Activated T-cell treated with anti-CD3 and anti-CD28 coated beads, Interleukin-2, amount 50 U/mL, for 48 hours (primary cell): ENCODE measurements at places on chromosomes 7 and 10.

GRCh38 chr7:138665669-138666140 is 35.5 kb downstream of the SVOPL start:
- DNase-seq: no peak

DNA sequence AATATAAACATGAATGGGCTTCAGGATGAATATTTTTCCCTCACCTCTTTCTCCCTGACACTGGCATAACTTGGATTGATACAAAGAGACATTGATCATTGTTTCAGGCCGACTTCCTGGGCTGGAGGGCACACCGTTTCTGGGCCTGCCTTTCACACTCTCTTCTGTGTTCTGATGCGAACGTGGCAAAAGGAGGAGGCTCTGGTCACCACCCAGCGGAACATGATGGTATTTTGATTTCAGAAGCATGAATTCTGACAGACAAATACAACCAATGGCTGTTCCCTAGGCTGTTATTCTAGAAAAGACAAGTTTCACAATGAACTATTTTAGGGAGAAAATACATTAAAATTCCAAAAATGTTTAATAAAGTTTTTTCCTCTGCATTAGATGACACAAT is 534.5 kb upstream of the MKI67 start:
- DNase-seq: no peak

DNA sequence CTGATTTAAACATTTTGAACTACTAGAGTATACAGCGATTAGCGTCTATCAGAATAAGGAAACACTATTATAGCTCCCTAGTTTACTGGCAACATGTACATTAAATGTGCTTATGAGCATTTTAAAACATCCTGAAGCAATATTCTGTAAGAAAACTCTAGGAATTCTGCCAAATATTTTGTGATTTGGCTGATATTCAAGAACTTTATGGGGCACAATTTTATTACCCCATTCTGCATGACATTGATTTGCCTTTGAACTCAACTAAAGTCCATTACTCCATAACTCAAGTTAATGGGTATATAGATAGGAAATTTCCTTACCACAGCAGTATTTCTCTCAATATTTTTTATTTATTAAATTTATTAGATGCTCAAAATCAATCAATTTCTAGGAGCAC is 369.9 kb upstream of the KCND2 start:
- DNase-seq: no peak

DNA sequence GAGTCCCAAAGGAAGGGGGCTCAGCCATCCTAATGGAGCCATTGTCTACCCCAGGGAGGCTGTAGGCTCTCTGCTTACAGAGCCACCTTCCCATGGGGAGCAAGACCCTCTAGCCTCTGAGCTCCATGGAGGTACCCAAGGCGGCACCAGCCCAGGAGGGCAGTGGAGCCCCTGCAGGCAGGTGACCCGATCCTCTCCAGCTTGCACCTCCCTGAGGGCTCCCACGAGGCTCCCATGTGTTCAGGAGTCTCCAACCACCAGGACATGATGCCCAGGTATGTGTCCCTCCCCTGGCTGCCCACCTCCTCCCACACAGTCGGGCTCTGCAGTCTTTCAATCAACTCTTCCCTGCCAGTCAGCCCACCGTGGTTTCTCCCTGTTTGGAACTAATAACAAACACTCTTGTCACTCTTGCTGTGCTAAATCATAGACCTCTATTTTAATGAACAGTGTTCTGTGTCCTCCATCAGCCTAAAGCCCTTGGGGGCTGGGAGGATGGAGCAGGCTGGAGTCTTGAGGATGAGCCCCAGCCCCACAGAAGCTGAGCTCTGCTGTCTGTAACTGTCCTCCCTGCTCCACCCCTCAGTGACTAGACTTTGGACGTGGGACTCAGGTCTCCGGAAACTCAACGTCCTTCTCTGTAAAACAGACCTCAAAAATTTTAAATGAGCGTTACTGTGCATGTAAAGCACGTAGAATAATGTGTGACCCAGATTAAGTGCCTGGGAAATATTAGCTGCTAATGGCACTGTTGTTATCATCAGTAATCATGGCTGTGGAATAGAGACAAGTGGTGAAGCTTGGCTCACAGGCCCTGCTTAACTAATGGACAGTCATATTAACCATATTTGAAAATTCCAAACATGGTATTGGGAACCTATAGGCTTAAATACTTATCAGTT is 298.9 kb downstream of the WDR37 start:
- no peak for DNase-seq

- DNase-seq: no peak
Measured at GRCh38 chr7:151012031-151012692, 12.1 kb downstream of the ATG9B start.

GRCh38 chr10:13496931-13497330 is 31.9 kb downstream of the BEND7 start:
- DNase-seq: no peak

DNA sequence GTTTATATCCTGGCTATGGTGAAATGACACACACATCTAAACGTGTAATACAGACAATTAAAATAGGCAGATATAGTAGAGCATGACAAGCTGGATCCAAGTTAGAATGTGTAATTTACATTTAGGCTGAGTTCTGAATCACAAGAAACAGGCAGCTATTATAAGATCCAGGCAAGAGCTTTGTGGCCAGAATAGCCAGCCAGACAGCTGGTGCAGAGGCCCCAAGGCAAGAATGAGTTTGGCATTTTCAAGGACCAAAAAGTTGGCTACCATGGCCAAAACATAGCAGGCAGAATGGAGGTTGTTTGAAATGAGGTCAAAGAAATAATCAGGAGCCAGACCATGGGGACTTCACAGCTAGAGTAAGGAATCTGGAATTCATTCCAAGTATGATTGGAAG is 281.7 kb downstream of the MTERF1 start:
- DNase-seq: no peak

- DNase-seq: no peak
Measured at GRCh38 chr7:146874722-146875121, 758.1 kb downstream of the CNTNAP2 start.
